ENCODE measurements at places on chromosomes 13 and 19.

DNA sequence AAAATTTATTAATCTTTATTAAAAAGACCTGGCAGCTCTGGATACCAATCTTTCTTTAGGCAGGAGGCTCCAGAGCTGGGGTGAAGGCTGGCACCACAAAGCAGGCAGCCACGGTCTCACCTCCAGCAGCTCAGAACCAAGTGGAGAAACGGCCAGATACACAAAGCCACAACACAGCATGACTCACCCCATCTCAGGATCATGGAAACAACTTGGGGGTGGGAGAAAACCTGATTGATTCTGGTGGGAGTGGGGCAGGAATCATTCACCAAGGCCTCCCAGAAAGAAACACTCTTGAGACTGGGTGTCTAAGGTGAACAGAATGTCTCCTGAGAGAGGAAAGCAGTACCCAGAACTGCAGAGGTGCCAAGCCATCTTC, 64.2 kb downstream of the CRYL1 start:
- DNase-seq, result no peak

DNA sequence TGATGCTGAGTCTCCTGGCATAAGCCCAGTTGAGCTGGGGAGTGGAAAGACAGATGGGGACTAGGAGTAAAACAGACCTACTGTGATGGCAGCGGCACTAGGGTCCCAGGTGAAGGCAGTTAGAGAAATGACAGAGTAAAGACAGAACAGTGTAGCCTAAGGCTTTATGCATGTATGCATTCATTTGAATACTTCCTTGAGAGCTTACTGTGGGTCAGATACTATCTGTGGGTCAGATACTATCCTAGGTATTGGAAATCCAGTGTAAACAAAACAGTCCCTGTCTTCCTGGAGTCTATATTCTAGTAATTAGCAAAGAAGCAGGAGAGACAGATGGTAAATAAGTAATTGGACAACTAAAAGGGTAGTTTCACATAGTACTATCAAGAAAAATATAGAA, 73.7 kb upstream of the LRCH1 start:
- DNase-seq, result no peak

DNA sequence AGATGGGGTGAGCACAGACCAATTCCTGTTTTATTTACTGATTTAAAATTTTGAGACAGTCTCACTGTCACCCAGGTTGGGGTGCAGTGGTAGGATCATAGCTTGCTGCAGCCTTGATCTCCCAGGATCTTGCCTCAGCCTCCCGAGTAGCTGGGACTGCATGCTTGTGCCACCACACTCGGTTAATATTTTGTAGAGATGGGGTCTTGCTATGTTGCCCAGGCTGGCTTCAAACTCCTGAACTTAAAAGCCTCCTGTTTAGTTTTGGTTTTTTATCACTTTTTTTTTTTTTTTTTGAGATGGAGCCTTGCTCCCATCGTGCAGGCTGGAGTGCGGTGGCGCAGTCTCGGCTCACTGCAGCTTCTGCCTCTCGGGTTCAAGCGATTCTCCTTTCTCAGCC, 4.7 kb downstream of the UBA52 start:
- no peak for DNase-seq

DNA sequence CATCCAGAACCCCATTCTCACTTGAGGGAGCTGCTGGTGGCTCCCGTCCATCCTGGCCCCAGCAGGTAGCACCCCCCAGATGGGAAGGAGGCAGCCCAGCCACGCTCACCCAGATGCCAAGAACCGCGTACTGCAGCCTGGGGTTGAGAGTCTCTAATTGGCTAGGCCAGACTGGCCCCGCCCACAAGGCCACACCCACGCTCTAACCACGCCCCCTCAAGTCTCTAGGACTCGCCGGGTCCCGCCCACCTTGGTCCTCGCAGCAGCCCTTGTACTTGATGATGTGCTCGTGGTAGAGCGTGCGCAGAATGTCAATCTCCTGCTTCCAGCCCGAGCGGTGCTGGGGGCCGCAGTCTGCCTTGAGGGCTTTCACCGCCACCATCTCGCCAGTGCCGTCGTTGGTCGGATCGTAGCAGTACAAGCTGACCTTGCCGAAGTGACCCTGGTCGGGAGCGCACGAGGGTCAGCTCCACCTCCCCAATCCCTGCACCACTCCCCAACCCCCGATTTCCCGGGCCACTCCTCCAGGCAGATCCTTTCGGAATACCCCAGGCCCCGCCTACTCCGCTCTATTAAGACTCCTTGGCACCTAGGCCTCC, 14.5 kb upstream of the ICAM3 start:
- DNase-seq, result no peak

- no peak for DNase-seq
Observed at GRCh38 chr19:47315125-47315821, 5.6 kb downstream of the C5AR1 start.

DNA sequence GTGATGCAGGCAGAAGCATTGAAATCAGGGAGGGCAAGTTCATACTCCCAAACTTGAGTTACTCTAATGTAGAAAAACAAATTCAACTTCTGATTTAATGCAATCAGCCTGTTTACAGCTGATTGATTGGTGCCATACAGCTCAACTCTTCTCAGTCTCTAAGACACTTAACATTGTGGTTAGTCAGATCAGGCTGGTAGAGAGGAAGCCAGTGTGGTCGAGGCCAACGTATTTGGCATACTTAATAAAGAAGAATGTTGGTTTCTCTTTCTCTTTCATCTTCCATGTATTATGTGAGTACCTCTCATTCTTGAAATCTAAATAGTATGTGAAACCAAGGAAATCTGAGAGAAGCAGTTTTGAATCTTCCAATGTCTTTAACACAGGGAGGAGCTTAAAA, 255.0 kb upstream of the SLITRK1 start:
- DNase-seq, result no peak

- no peak for DNase-seq
Observed at GRCh38 chr13:29448174-29448573, 147.3 kb downstream of the SLC7A1 start.

DNA sequence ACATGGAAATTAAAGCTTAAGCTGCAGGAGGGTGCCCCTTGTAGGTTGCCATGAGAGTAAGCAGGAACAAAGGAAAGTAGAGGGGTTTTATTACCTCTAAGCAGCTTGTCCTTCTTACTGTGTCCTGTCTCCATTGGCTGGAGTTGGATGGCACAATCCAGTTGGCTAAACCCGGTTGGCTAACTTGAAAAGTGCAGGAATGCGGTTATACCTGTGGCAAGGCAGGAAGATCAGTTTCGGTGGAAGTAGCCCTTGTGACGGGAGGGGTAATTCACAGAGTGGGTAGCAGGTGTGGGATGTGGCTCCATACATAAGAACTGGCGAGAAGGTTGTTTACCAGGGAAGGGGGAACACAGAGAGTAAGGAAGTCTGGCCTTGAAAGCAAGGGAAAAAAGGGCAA, 3.2 kb downstream of the ZNF726 start:
- peak; percentile 76 for DNase-seq

DNA sequence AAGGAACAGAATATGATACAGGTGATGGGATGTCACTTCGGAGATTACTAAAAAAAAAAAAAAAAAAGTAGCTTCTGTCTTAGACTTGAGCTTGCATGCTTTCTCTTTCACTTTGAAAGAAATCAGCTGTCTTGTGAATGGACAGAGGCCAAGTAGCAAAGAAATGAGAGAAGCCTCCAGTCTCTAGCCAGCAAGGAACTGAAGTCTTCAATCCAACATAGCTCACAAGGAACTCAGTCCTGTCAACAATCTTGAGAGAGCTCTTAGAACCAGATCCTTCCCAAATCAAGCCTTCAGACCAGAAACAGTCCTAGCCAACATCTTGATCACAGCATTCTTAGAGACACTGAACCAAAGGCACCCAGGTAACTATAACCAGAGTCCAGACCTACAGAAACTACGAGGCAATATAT, 7.7 kb downstream of the N4BP2L2 start:
- DNase-seq, result no peak

- DNase-seq, result peak; percentile 32
Observed at GRCh38 chr19:39270036-39270871, 2.1 kb downstream of the IFNL2 start.

- DNase-seq, result peak; percentile 27
Observed at GRCh38 chr19:3046698-3047495, 15.4 kb downstream of the TLE5 start.

DNA sequence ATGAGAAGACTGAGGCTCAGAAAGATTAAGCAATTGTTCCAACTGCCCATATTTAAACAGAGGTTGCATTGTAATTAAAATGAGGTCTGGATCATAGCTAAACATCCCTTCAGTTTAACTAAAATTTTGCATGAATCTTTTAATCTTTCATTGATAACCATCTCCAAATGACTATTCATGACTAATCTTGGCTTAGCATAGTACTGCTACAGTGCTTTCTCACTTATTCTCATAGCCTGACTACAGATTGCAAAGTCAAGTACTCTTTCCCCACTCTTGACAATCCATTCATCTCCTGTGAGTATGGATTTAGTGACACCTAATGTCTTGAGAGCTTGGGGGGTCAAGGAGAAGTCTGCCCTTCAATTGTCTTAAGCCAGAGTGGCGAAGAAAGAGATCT, 258.4 kb downstream of the RFC3 start:
- no peak for DNase-seq

- DNase-seq, result no peak
Observed at GRCh38 chr13:112768795-112769481, 79.1 kb downstream of the ATP11A start.

GRCh38 chr19:46723023-46723461, 6.1 kb upstream of the PRKD2 start:
- no peak for DNase-seq

DNA sequence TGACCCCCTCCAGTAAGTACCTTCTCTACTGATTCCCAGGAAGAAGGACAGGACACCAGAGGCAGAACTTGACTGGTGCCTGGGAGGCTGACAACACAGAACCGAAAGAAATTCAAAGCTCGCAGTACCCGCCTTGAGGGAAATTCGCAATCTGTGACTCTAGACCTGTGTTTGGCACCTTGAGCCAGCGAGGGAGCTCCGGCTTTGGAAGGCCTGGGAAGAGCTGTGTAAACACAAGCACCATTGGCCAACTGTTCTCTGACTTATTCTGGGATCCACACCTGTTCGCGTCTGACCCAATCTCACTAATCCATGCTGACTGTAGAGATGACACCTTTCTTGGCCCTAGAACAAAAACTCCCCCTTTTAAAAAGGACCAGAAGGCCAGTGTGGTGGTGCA, 50.7 kb downstream of the CEBPG start:
- DNase-seq, result no peak

GRCh38 chr19:53037101-53038097, 7.1 kb upstream of the ERVV-2 start:
- DNase-seq, result no peak

All from NCI-H2029 treated with DMSO at 0.1 percent for 48 hours (cell line).